ENCODE measurements at places on chromosomes 13 and 19.

DNA sequence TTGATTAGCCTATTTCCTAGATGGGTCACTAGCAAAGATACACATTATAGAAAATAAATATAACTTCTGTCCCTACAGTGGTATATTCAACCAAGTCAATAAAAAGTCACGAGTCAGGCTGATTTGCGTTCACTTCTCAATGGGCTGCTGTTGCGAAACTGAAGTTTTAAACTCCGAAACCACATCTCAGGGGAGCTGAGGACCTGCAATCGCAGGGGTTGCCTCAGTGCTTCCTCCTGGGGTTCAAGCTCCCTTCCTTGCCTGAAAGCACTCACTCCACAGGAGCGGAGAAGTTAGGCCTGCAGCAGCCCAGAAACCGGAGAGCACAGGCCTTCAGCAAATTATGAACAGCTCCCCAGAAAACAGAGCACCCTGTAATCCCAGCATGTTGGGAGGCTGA lies 39.6 kb downstream of the RAB20 start:
- DNase-seq = no peak

DNA sequence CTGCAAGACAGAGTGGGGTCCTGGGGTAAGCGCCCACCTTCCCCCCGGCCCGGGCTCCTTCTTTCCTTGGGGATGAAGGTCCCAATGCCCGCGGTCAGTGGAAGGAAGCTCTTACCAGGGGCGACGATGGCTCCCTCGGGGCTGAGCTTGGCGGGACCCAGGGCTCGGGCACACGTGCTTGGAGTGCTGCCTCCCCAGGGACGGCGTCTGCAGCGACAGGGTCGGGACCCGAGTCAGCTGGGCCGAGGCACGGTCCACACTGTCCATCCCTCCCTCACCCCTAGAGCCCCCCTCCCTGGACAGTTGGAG lies 3.5 kb downstream of the JSRP1 start:
- no peak for DNase-seq

- DNase-seq = no peak
These were observed 13.3 kb downstream of the SLC27A5 start for GRCh38 chr19:58498316-58499020.

- no peak for DNase-seq
These were observed 171.9 kb downstream of the ITGBL1 start for GRCh38 chr13:101624210-101624922.

- no peak for DNase-seq
These were observed 215.5 kb upstream of the SERP2 start for GRCh38 chr13:44158098-44158521.

- peak; percentile 90 for DNase-seq
These were observed 8.6 kb downstream of the PPFIA3 start for GRCh38 chr19:49127674-49128544.

GRCh38 chr19:39916851-39917396 lies 17.5 kb downstream of the FCGBP start:
- DNase-seq = no peak

GRCh38 chr19:28710278-28710677 lies 502.7 kb downstream of the UQCRFS1 start:
- no peak for DNase-seq

DNA sequence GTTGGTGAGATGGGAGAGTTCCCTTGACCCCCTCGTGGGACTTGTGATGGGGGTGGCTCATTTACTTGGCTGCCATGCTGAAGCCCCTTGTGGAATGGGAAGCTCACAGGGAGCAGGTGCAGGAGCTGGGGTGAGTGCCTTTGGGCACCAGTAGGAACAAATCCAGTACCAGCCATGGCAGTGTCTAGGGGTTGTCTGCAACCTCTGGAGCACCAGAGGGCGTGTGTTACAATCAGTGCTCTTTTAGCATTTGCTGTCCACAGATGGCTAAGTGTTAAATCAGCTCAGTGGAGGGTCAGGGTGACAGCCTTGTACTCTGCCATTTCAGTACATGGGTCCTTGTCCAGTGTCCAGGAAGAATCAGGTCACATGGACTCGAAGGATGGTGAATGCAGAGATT lies 75.6 kb downstream of the ATP8A2 start:
- no peak for DNase-seq

DNA sequence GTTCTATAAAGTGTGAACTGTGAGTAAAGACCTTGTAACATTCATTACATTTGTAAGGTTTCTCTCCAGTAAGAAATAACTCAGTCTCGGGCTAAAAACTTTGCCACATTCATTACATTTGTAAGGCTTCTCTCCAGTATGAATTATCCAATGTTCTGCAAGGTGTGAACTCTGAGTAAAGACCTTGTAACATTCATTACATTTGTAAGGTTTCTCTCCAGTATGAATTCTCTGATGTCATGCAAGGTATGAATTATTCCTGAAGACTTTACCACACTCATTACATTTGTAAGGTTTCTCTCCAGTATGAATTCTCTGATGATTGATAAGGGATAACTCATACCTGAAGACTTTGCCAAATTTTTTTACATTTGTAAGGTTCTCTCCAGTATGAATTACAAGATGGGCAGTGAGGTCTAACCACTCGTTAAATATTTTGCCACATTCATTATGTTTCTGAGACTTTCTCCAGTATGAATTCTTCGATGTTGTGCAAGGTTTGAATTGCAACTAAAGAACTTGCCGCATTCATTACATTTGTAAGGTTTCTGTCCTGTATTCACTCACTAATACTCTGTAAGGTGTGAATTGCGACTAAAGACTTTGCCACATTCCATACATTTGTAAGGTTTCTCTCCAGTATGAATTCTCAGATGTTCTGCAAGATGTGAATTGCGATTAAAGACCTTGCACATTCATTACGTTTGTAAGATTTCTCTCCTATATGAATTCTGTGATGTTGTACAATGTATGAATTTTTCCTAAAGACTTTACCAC lies 21.2 kb downstream of the ZNF578 start:
- no peak for DNase-seq

Measured in GOT3 (cell line).